ENCODE measurements at places on chromosomes 6 and 20.
A peak's percentile ranks its signal among the peaks of the same experiment; 100 is the strongest.

GRCh38 chr20:52747845-52748284, 224.3 kb upstream of the TSHZ2 start:
- DNase-seq, result peak; percentile 7

DNA sequence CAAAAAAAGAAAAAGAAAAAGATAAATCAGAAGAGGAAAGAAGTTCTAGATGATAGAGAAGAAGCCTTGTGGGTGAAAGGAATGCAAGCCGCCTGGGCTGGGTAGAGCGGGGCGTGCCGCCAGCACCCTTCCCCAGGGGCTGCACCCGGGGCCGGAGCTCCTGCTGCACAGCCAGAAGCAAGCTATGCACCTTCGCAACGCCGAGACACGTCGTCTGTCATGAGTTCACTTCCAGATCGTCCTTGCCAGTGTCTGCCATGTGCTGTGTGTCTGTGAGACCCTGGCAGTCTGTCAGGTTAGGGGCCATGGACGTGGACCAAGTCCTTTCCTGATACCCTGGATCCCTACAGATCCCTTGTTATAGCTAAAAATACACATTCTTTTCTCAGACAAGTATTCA, 25.5 kb upstream of the ADRM1 start:
- DNase-seq, result no peak

DNA sequence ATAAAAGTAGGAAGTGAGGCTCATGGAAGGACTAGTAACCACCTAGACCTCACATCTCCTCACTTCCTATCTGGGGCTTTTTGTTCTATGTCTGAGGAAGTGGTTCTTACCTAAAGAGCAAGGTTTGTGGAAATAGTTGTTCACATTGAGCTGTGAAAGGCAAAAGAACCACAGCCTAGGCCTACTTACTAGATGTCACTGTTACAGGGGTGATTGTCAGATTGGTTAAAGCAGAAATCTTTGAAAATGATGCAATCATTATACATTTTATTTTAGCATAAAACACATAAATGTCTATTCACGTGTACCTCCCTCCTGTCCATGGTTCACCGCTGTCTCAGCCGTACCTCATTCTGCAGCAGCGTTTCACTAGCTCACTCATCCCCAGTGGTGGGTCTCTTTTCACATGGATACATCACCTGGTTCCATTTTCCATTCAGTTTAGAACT, 268.8 kb downstream of the TMEM242 start:
- DNase-seq, result no peak

DNA sequence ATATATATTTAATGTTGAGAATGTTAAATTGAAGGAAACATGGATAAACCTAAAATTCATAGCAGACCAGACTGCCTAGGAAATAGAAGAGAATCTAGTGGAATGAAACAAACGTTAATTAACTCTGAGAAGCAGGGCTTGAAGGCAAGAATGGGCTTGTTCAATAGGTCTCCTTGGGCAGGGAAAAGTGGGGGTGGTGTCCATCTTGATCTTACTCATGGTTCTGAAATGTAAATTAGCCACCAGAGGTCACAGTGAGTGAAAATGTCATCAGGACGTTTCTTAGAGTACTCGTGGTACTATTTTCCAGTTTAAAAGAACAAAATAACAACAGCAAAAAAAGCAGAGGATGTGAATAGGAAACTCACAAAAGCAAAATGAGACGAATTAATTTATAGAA, 66.8 kb upstream of the BTBD3 start:
- peak; percentile 9 for DNase-seq

DNA sequence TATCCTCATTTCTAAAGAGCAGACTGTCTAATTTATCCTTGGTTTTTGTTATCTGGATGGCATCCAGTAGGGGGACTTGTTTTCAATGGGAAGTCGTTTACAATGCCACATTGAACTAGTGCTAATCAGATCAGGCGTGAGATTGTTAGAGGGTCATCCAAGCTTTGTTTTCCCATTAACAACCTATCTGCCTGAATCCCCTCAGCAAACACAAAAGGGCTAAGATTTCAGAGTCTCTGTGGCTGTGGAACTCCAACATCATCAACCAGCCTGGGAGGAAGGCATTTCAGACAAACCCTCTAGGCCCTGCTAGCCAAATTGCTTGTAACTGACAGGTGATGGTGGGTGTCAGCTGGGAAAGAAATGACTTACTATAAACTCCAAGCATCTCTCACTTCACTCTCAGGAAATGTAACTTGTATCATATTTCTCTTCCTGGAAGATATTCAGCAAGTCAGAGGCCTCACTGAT, 47.7 kb downstream of the COL19A1 start:
- no peak for DNase-seq

GRCh38 chr6:55676736-55677135, 97.7 kb upstream of the HMGCLL1 start:
- no peak for DNase-seq

- no peak for DNase-seq
These were observed 135.1 kb downstream of the FAM83B start for GRCh38 chr6:54981647-54982046.

GRCh38 chr6:123434186-123434585, 202.6 kb downstream of the TRDN start:
- DNase-seq, result no peak

GRCh38 chr6:38865521-38866174, 150.5 kb downstream of the DNAH8 start:
- no peak for DNase-seq

GRCh38 chr20:17683218-17684076, 1.4 kb upstream of the RRBP1 start:
- DNase-seq, result no peak

DNA sequence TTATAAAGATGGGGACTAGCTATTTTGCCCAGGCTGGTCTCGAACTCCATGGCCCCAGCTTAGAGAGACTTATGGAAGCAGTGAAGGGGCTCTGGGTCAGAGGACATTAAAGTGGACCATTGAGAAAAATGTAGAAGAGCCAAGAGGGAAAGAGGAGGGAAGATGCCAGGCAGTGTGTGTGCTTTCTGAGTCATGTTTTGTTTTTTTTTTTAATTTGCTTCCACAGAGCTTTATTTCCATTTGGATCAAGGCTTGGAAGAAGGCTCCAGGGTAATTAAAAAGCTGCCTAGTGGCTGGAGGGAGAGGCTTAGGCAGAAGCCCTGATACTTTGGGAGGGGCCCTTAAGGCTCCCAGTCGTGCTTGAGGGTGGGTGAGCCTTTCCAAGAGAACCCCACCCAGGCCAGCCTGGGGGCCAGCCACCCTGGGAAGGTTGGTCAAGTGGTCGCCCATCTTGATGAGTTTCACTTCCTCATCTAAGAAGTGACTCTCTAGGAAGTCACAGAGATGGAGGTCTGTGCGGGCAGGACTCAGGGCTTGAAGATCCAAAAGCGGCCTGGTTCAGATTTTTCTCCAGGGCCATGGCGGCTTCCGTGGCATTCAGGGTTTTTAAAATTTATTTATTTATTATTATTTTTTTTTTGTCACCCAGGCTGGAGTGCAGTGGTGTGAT, 3.0 kb upstream of the ZNF335 start:
- DNase-seq, result no peak

GRCh38 chr6:52385074-52385473, 23.1 kb downstream of the PAQR8 start:
- DNase-seq, result no peak

DNA sequence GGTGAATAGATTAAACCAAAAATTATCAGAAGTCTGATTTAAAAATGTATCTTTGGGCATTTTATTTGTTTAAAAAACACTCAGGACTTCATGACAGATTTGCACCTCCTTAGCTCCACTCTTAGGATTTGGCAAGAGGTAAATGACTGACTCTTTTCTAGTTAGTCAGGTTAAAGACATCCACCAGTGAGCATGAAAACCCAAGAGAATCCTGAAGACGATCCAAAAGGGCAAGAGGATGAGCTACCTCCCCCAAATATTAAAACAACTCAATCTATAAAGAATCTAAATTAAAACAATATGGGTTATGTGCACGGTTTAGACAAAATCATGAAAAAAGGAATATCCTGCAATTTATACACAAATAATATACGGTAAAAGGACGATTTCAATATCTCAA, 89.4 kb upstream of the OPRM1 start:
- DNase-seq, result no peak

GRCh38 chr6:167146977-167147376, 10.8 kb downstream of the GPR31 start:
- DNase-seq, result no peak

DNA sequence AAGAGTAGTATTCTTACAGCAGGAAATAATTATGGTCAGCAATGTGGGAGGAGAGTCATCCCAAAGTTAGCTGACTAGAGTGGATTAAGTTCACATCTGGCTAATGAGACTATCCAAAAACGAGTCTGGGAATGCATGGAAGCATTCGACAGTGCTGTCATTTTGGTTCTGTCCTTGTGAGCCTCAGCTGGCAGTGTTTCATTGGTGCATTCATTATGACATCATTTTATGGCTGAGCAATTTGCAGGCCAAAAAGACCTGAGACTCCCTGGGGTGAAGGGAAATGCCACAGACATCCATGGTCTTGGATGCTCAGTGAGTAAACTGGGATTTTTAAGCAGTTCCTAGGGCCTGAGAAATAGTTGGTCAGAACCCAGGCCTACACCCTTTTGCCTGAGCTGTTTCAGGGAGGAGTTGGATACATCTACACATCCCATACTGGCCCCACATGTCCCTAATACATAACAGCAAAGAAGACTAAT, 196.4 kb upstream of the CCN2 start:
- no peak for DNase-seq

DNA sequence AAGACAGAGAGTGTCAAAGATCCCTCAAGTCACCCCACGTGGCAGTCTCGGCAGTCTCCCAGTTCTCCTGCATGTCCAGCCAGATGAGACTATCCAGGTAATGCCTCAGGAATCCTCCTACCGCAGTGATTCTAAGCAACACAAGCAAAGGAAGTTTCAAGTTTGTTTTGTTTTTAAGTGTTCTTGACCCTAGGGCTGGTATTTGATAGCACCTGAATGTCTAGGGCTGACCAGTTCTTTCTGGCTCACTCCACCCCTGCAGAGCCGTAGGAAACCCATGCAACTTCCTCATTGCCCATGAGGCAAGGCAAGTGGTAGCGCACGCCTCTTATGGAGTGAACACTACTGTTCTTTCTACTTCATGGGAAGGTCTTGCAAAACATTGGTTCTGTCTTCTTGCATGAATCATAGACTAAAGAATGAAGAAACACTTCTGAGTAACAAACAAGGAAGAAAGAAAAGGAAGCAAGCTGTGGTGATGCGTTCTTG, 24.8 kb upstream of the FOXQ1 start:
- DNase-seq, result peak; percentile 67

DNA sequence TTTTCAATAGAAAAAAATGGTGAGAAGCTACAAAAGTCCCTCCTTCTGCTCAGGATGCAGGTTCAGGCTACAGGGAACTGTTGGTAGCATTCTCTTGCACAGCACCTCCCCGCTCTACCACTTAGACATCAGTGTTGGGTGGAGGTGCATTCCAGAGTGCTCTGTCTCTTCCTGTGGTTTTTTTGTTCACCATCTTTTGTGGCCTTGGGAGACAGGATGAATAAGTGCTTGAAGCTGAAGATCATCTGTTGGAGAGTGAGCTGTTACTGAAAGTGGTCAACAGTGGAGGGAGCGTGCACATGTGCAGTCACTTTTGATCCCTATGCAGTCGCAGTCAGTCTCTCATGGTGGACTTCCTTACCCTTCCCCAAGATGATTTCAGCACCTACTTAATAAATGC, 16.6 kb upstream of the BTBD3 start:
- DNase-seq, result no peak

GRCh38 chr6:158009114-158009891, 27.6 kb downstream of the SYNJ2 start:
- DNase-seq, result no peak

DNA sequence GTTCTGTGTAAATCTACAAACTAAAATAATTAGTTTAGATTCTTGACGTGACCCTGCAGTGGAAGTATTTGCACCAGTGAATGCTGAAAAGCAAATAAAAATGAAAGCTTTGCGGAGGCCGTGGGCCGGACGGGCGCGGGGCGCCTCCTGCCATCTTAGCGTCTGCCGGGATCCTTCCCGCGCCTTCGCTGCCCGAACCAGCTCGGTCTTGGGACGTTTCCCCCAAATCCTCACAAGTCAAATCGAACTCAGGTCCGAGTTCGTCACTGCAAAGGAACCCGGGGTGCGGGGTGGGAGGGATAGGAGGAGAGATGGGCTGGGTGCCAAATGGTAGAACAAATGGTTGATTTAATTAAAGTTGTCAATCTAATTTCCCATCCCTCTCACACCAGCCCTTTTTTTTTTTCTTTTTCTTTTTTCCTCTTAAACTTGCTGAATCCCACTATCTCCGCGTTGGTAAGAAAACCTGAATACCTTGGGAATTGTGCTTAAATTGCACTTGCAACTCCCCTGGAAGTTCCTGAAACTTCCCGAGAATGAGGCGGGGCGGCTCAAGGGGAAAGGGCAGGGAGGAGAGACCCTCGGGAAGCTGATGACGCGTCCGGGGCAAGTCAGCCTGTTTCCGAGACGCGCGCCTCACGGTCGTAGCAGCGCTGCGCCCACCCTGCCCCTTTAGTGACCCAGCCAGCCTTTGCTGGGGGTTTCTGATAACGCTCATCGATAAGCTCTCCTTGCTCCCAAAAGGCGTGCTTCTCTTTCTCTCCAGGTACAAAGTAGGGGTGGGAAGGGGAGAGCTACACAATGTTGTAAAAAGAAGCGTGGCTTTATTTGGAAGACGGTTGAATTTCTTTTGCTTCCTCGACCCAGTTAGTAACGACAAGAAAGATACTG, 1.8 kb downstream of the GJA1 start:
- DNase-seq, result peak; percentile 14

GRCh38 chr6:16239798-16240123, 1.4 kb downstream of the GMPR start:
- no peak for DNase-seq

GRCh38 chr20:54623991-54624569, 148.7 kb downstream of the DOK5 start:
- no peak for DNase-seq

GRCh38 chr6:145540741-145541140, 194.6 kb downstream of the EPM2A start:
- no peak for DNase-seq

DNA sequence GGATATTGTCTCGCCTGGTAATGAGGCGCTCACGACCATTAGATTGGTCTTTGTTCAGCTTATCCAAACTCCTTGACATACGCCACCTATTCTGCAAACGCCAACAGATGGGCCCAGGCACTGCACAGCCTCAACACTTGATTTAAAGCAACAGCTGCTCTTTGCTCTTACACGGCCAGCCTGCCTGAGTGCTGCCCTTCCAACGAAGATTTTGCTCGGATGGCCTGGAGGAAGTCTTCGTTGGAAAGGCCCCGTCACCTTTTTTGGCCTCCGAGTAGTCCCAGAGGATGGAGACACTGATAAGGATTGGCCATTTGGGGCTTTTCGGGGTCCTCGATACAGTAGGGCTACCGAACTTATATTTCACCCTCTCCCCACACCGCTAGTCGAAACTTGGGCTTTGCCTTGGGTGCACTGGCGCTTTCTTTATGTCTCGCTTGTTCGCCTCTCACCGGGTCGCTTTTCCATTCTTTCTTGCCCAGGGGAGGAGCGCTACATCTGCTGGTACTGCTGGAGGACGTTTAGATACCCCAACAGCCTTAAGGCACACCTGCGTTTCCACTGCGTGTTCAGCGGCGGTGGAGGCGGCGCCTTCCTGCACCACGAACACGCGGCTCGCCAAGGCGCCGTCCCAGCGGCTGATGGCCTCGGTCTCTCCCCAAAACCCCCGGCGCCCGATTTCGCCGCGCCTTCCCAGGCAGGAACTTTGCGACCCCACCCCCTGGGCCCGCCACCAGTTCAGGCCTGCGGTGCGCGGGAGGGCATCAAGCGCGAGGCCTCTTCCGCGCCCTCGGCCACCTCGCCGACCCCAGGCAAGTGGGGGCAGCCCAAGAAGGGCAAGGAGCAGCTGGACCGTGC, 6.1 kb downstream of the PRDM13 start:
- DNase-seq, result no peak

GRCh38 chr6:19362396-19362795, 474.8 kb upstream of the ID4 start:
- DNase-seq, result no peak

Measured in A549 (cell line).